ENCODE measurements at places on chromosomes 6 and 20. TPM values are rescaled to one million over a fixed set of nuclear protein-coding genes. Genes with fewer than 3 reads are reported as not detected.

DNMT3B gene
- total RNA-seq, result 3.0 TPM

CST4 gene
- not detected for total RNA-seq

ACAT2 gene
- total RNA-seq, result 70.4 TPM

DNA sequence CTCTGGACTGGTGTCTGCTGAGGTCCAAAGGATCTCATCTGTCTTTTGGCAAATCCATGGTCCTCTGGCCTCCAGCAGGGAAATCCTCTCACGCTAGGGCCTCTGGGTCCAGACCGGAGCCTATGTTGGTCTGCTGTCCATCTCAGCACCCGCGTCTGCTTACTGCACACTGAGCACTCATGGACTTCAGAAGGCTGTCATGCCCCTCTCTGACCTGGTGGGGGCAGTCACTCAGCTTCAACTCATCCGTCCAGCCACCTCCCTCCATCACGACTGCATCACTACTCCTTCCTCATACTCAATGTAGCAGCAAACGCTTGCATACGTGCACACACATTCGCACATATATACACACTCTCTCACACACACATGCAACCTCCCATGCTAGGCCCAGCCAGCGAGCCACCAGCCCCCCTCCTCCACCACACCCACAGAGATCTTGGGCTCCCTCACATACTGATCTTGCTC lies 33.3 kb downstream of the GABRR2 start:
- peak; percentile 78 for DNase-seq

- peak; percentile 82 for DNase-seq
Observed at GRCh38 chr20:54219751-54220426, 12.0 kb downstream of the PFDN4 start.

All from HT-29 (cell line).